ENCODE measurements at places on chromosomes 16 and 17.

GRCh38 chr16:28014851-28015250 lies 48.7 kb downstream of the GSG1L start:
- DNase-seq: no peak

GRCh38 chr16:56635441-56635967 lies 3.0 kb upstream of the MT1A start:
- no peak for DNase-seq

GRCh38 chr17:63989622-63990345 lies 8.4 kb upstream of the PRR29 start:
- DNase-seq: no peak

- DNase-seq: no peak
These were observed 828.9 kb downstream of the CDH11 start for GRCh38 chr16:64292953-64293352.

- DNase-seq: no peak
These were observed 16.1 kb upstream of the CRHR1 start for GRCh38 chr17:45768000-45768399.

DNA sequence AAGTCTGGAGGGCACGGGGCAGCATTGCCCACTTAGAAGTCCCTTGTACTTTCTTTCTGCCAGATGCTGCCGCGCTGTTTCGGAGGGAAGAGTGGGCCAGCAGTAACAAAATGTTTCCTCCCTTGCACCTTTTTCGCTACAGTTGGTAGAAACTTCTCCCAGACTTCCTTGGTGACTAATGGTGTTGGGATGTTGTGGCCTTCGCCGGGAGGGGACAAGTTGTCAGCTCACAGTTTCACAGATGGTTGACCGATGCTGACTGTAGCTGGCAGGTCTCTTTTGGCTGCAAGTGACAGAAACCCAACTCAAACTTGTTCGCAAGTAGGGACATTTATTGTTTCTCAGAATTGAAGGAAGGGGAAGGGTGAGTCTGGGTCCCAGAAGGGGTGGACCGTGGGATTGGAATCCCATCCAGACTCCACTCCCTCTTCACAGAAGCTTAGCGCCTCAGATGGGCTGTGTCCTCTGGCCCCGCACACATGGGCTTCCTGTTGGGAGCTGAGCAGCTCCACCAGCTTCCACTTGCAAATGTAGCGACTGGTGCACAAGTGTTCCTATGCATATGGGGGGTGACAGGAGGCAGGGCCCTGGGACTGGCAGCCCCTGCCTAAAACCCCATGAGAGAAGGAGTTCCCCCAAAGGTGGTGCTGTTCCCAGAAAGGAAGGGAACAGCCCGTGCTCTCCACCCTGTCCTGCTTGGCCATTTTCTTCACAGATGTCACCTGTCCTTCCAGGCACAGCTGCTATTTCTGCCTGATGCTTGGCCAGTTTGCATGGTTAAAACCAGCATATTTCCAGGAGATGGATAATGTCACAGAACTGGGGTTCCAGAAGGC lies 30.9 kb upstream of the RPRML start:
- DNase-seq: no peak

DNA sequence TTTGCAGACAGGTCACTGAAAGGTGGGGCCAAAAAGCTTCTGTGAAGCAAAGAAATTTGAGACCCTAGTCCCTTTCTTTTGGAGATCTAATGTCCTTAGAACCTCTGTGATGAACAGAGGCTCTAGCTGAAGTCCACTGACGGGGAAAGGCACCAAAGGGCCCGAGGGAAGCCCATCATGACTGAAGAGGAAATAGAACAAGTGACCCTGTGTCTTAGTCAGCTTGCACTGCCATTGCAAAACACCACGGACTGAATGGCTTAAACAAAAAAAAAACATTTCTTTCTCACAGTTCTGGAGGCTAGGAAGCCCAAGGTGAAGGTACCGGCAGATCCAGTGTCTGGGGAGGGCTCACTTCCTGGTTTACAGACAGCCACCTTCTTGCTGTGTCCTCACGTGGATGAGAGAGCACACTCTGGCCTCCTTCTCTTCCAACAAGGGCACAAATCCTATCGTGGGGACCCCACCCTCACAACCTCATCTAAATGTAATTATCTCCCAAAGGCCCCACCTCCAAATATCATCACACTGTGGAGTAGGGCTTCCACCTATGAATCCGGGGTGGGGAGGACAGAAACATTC lies 24.3 kb upstream of the ASGR2 start:
- no peak for DNase-seq

- no peak for DNase-seq
These were observed 216.1 kb downstream of the ENGASE start for GRCh38 chr17:79290726-79291125.

DNA sequence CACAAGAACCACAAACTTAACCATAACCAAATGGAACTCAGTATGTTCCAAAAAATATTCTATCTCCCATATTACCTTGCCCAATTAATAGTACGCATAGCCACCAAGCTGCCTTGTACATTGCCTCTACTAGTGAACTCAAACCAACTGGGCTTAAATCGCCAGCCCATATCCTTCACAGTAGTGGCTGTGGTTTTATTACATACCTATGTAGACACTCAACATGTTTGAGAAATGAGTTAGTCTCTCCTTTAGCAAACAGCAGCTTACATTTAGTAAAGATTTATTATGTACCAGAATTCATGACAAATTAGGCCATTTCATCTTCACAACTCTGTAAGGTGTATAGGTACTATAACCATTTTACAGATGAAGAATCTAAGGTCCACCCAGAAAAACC lies 41.4 kb downstream of the GRB2 start:
- DNase-seq: peak; percentile 64

DNA sequence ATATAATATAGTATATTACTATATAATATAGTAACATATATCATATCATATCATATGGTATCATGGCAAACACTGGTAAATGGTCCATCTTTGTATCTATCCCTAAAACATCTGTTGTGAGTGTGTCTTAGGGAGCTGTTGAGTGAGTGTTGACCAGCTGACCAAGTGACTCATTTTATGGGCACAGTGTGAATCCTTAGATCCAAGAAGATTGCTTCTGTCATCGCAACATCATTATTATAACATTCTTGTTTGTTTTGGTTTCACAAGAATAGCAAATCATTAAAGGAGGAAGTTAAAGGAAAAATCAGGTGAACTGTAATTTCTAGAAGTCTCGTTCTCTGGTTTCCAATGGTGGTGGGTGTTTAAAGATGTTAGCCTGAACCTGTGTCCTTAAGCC lies 11.7 kb upstream of the MAF start:
- no peak for DNase-seq

- DNase-seq: peak; percentile 10
These were observed 118.9 kb downstream of the AATF start for GRCh38 chr17:37067555-37068111.

GRCh38 chr17:17508019-17508535 lies 11.9 kb upstream of the RASD1 start:
- no peak for DNase-seq

DNA sequence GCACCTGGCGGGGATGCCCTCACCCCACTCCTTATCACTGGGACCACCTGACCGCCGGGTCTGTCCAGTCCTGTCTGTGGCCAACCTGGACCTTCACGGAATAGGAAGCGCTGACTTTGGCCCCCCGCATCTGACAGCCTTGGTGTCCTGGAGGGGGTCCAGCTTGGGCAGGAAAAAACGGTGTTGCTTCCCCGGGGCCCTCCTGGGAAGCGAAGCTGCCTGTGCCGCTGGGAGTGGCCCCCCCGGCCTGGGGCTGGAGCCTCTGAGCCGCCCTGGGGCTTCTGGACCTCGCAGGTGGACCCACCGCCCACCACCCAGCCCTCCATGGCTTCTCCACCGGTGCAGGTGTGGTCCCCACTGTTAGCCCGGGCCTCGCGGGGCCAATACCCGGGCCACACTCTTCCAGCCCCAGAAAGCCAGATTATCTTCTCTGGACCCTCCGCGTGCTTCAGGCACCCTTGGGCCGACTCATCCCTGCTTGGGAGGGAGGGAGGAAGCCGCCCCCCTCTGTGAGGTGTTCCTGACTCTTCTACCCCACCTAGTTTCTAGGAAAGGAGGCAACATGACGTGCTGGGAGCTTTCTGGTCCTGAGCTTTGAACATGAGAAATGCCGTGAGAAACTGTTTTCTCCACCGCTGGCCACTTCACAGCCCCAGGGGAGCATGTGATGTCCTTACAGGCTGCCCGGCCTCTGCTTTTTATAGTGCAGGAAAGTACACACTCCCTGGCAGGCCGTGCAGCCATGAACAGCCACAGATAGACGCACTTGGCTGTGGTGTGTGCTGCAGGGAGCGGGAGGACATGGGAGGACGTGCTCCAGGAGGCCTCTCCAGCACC lies 1.1 kb downstream of the C1QTNF1 start:
- DNase-seq: no peak

DNA sequence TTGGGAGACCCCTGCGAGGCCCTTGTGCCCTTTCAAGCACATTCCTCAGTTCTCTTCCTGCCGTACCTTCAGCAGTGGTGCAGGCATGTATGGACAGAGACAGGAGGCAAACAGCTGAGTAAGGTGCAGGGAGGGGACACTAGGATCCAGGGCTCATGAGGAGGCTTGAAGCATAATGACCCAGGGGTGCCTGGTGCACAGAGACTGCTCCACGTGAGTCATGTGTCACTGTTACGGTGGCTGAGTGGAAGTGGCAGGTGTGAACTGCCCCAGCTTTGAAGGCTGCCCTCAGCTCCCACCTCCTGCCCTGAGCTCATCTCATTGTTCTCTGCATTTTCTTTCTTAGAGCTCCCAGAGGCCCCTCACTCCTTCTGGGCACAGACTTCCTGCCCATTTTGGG lies 124.8 kb downstream of the NTN1 start:
- no peak for DNase-seq

GRCh38 chr16:69595127-69596036 lies 29.6 kb downstream of the NFAT5 start:
- no peak for DNase-seq

GRCh38 chr16:83109490-83110125 lies 482.8 kb downstream of the CDH13 start:
- DNase-seq: peak; percentile 85

GRCh38 chr17:50889528-50890118 lies 23.5 kb upstream of the TOB1 start:
- DNase-seq: no peak

DNA sequence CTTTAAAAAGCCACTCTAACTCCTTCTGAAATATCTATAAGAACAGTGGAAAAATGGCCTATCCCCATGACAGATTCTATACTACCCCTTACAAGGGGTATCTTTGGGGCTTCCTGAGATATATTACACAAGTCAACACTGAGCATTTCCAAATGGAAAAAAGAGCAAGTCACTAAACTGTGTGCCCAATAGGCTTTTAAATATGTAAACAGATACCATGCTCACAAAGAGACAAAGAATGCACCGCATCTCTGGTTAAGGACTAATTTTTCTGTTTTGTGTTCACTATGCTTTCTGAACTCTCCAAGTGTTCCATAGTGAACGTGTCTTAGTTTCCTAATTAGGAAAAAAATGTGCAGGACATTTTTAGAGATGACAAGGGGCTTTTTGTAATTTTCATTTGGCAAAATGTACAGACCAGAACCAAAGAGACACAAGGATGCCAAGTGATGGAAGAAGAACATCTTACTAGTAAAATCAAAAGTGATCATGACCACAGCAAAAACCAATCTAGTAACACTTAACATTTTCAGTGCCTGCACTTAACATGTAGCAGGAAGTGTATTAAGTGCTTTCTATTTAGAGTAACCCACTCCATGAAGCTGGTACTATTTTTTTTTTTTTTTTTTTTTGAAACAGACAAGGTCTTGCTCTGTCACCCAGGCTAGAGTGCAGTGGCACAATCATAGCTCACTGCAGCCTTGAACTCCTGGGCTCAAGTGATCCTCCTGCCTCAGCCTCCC lies 21.5 kb downstream of the MYH11 start:
- DNase-seq: no peak

DNA sequence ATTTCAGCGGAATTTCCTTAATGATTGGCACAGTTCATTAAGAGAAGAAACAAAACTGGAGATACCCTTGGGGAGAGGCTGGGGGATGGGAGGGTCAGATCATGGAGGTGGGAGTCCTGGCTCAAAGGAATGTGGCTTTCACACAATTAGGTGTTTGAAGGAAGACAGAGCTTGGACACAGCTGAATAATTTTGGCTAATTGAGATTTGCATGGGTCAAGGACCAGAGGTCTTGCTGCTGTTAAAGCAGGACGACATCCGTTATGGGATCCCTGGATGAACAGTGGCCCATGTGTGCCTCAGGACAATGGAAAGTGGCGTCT lies 160.3 kb downstream of the HS3ST3B1 start:
- DNase-seq: no peak

DNA sequence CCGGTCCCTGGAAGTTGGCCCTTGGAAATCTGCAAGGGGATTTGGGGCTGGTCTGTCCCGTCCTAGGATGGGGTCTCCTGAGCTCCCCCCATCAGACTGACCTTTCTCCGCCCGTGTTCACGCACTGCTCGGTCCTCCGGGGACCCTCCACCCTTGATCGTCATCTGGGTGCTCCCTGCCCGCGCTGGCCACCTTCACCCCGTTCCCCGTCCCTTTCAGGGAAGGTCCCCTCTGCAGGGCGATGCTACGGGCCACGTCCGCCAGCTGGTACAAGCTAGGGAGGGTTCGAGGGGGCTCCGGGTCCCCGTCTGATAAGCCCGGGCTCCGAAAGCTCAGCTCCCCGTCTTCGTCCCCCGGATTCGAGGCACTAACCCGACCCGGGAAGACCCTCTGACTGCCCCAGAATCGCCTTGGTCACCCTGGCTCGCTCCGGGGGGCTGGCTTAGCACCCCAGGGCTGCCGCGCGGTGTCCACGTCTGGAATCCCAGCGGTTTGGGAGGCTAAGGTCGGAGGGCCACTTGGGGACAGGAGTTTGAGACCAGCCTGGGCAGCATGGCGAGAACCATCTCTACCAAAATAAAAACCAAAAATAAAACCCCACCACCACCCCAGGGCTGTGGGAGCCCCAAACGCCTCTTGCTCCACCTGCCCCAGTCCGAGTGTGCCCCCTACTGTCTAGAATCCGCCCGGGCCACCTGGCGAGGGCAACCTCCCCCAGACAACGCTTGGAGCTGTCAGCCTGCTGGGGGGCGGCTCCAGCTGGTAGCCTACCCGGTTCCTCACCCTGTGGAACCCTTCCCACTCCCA lies 1.1 kb upstream of the SLC43A2 start:
- DNase-seq: no peak

GRCh38 chr17:21194226-21194625 lies 19.7 kb downstream of the TMEM11 start:
- DNase-seq: no peak

- peak; percentile 31 for DNase-seq
These were observed 11.4 kb downstream of the CFAP97D1 start for GRCh38 chr17:43791589-43791988.

- DNase-seq: no peak
These were observed 6.1 kb upstream of the PRSS8 start for GRCh38 chr16:31141489-31142108.

GRCh38 chr16:20566864-20567263 lies 9.3 kb downstream of the ACSM2B start:
- DNase-seq: no peak

GRCh38 chr16:60739737-60740683 lies 1296.2 kb downstream of the CDH8 start:
- no peak for DNase-seq
